ENCODE measurements at places on chromosomes 4 and X. TPM values are rescaled to one million over a fixed set of nuclear protein-coding genes. Genes with fewer than 3 reads are reported as not detected.
A peak's percentile ranks its signal among the peaks of the same experiment; 100 is the strongest.

- DNase-seq = peak; percentile 19
Measured at GRCh38 chrX:20252381-20253231, 14.1 kb downstream of the RPS6KA3 start.

NKX3-2 gene
- total RNA-seq = 5.2 TPM

GRCh38 chr4:1327526-1328266 is 19.3 kb upstream of the UVSSA start:
- no peak for DNase-seq

ADH7 gene
- total RNA-seq = not detected

DNA sequence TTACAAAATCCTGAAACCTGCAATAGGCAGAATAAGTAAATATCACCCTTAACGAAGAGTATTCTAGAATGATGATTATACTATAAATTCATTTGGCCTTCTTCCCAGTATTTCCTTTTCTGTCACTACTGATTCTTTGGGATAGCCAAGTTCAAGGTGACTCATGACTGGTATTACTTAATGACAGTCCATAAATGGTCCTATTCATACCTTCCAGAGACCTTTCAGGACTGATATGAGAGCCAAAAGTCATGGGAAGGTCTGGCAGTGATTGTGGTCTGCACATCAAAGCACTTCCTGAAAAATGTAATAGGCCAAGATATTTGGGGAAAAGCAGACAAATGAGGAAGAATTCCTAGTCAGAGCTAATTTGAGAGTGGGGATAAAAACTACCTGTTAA is 239.6 kb upstream of the FAM47A start:
- DNase-seq = no peak

- DNase-seq = no peak
Measured at GRCh38 chrX:13474164-13474516, 95.3 kb upstream of the EGFL6 start.

ETDB gene
- not detected for total RNA-seq

DNA sequence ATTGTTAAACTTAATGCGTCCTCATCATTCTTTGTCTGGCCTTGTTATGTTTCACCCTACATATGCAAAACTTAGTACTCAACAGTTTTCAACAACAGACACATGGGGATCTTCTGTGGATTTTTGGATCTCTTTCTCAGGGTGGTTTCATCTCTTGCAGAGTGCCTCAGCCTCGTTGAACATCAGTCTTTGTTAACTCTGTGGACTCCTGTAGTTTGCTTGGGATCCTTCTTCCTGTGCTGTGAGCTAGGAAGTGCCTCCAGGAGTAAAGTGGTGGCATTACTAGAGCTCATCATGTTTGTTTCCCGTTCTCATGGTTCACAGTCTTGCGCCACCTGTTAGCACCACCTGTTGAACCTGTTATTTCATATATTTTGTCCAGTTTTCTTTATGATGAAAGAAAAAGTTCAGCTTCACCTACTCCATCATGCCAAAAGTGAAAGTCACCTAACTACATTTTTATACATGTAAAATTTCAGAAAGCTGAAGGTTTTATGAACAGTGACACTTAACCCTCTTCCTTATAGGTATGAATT is 27.5 kb upstream of the NDUFC1 start:
- DNase-seq = no peak

MAP7D3 gene
- total RNA-seq = 19.4 TPM

DNA sequence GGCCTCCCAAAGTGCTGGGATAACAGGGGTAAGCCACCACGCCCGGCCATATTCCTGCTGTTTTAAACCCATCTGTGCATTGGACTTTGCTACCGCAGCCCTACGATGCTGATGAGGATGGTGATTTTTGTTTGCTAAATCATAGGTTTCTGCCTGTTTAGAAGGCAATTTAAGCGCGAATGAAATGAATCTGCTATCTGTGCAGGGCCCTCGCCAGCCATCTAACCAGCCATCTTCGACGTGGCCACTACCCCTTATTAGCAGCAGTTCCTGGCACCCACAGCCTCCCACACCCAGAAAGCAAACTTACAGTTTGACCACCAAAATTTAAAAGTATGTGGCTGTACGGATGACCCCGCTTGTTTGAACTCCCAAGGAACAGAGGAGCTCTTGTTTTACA is 178.5 kb downstream of the SHOX start:
- no peak for DNase-seq

DNA sequence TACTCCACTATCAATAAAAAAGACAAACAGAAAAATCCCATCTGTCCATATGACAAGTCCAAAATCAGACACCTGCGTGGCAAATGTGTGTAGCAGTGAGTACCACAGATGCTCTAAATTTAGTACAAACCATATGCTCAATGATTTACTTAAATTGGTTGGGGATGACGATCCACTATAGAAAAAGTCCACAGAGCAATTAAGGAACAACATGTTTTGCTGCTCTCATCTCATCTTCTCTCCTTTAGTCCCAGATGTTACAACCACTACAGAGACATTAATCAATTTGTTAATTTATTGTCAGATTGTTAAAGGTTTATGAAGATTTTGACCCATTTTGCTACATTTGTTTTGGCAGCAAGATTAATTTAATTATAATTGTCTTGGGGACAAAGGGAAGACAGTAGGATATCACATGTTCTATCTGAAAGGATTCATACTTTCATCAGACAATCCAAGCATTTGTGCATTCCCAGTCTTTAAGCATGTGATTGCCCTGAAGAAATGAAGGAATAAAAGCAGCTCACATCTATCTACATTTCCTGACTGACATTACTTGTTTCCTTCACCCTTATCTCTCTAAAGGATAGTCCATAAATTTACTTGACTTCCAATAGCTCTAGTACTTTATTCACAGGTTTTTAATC is 2268.1 kb downstream of the PCDH7 start:
- DNase-seq = no peak

DNA sequence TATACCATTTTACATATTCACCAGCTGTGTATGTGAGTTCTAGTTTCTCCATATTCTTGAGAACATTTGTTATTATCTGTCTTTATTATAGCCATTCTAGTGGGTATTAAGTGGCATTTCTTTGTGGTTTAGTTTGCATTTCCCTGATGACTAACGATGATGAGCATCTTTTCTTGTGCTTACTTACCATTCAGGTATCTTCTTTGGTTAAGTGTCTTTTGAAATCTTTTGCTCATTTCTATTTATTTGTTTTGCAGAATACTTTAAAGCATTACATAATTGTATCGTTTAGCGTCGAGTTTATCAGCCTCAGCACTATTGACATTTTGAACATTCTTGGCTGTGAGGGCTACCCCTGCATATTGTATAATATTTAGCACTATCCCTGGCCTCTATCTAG is 85.4 kb downstream of the FRMPD4 start:
- DNase-seq = peak; percentile 38

GRCh38 chrX:53440621-53441517 is 6.7 kb upstream of the HSD17B10 start:
- DNase-seq = peak; percentile 30

GRCh38 chr4:136203199-136203598 is 1329.1 kb downstream of the PCDH18 start:
- DNase-seq = no peak

EOLA2 gene
- total RNA-seq = 36.4 TPM

GRCh38 chrX:102712981-102713625 is 855 bp downstream of the GPRASP2 start:
- peak; percentile 36 for DNase-seq

HGFAC gene
- total RNA-seq = 0.52 TPM

CLDN24 gene
- not detected for total RNA-seq

GPR82 gene
- total RNA-seq = not detected

GAGE13 gene
- total RNA-seq = not detected

SLC26A1 gene
- 0.38 TPM for total RNA-seq

DNA sequence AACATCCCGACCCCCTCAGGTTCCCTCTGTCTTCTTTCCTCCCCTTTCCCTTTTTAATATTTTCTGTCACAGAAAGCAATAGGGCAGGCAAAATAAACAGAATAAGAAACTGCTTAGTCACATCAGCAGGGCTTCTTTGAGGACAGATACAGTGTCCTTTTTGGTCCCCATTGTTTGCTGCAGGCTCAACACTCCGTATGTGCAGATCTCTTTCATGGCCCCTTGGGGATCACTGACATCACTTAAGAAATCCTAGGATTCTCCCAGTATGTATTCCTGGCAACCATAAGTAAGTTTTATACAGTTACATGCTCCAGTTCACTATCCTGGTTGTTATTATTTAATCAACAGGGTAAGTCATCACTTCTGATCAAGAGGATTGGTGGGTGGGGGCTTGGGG is 448.0 kb downstream of the NKX6-1 start:
- no peak for DNase-seq

DNA sequence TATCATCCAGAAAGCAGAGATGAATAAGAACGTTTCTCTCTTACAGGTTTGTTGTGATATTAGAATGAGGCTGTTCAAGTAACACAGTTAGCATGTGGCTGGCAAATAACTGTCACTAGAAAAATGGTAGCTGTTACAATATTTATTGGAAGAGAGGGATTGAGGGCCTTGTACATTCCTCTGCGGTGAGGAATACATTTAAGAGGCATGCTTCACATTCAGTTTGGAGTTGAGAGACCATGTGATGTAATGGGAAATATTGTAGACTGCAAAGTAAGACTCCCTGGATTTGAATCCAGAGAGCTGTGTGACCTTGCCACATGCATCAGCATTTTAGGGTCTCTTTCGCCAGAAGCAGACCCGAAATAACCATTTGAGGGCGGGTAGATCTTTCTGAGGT is 104.8 kb upstream of the KIT start:
- peak; percentile 44 for DNase-seq

DNA sequence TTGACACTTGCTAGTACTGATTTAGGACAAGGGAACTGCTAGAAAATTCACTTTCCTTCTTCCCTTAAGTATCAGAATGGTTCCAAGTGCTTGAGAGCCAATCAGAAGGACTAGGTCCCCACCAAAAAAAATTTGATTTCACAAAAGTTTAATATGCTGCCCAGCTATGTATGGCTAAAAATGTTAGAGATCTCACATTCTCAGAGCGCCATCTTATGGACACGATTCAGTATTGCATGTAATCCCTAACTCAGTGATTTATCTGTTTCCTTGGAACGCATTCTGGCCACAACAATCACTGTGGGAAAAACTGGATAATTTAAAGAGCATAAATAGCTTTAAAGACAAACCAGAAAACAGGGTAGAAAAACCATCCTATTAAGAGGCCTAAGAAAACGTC is 255.1 kb upstream of the GPC4 start:
- peak; percentile 24 for DNase-seq

GRCh38 chr4:177687117-177687516 is 244.9 kb upstream of the AGA start:
- DNase-seq = no peak

F8A3 gene
- total RNA-seq = not detected

GRCh38 chr4:82561786-82562563 is at the start of gene TMEM150C:
Gene TMEM150C (minus strand): TSS chr4:82561988. CDS start chr4:82504657, 57,331 bp downstream.
- DNase-seq = peak; percentile 3

DNA sequence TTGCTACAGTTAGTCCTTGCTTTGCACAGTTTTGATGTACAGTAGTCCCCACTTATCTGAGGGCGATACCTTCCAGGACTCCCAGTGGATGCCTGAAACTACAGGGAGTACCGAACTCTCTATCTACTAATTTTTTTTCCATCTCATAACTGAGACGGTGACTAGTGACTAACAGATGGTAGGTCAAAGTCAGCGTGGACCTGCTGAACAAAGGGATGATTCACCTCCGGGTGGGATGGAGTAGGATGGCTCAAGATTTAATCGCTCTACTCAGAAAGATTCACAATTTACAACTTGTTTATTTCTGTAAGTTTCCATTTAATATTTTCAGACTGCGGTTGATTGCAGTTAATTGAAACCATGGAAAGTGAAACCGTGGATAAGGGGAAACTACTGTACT is 655.8 kb downstream of the ZNF674 start:
- DNase-seq = peak; percentile 51

GRCh38 chrX:37871626-37872302 is 24.4 kb upstream of the DYNLT3 start:
- DNase-seq = peak; percentile 94

DNA sequence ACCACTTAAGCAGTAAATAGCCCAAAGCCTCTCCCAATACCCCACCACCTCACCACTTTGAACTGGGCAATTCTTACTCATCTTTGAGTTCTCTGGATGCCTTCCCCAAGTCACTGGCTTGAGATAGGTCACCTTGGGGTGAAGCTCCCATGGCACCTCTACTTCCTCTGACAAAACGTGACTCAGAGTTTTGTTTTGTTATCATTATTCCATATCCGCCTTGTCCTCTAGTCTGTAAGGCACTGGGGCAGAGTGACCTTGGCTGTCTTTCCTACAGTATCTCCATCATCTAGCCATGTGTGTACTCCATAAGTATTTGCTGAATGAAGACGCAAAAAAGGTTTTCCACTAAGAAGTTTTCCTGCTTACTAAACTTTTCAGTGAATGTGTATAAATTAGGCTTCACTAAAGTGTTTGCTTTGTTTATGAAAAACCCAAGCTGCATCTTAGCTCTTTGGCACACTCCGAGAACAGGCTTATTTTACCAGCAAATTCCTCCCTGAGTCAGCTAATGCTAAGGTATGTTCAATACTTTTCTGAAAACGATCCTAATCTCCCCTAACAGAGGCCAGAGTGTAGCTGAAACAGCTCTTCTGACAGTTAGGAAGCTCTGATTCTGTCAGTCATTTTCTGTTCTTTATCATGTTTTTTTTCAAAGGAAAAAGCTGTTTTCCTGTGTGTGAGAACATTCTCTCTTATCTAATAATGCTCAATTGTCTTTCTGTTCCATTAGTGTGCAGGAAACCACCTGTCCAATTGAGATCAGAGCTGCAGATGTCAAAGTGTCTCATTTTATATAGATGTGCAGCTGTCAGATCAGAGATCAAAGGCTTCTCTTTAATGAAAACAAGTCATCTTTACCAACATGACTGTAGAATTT is 30.2 kb upstream of the TSPAN5 start:
- DNase-seq = peak; percentile 57

MAGEB6B gene
- not detected for total RNA-seq

S100P gene
- not detected for total RNA-seq

GRCh38 chr4:49032440-49033161 is 46.5 kb downstream of the CWH43 start:
- no peak for DNase-seq
